ENCODE measurements at places on chromosomes 6 and 20.

DNA sequence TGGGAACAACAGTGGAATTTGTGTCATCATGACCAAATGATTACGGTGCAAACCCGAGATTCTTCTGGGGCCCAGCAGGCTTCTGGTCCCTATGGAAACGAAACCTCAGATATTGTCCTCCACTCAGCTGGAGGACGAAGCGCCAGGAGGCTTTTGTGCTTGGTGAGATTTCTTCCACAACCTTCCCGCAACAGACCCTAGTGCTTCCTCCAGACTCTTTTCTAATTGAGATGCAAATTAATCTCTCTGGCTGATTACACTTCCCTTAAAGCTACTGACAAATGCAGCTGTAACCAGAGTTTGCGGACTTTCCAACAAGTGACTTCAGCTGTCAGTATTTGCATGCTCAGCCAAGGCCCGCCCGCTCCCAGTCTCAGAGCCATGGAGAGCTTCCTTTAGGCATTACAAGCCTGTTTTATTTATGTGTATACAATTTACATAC, 96.0 kb downstream of the INSM1 start:
- no peak for DNase-seq

DNA sequence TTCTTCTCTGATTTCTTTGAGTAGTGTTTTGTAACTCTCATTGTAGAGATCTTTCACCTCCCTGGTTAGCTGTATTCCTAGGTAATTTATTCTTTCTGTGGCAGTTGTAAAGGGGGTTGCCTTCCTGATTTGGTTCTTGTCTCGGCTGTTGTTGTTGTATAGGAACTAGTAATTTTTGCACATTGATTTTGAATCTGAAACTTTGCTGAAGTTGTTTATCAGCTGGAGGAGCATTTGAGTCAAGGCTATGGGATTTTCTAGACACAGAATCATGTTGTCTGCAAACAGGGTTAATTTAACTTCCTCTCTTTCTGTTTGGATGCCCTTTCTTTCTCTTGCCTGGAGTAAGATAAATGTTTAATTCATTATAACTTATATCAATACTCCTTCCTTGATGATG, 86.4 kb downstream of the OLIG3 start:
- DNase-seq: no peak

- no peak for DNase-seq
Observed at GRCh38 chr6:68639826-68640490, 4.9 kb downstream of the ADGRB3 start.

DNA sequence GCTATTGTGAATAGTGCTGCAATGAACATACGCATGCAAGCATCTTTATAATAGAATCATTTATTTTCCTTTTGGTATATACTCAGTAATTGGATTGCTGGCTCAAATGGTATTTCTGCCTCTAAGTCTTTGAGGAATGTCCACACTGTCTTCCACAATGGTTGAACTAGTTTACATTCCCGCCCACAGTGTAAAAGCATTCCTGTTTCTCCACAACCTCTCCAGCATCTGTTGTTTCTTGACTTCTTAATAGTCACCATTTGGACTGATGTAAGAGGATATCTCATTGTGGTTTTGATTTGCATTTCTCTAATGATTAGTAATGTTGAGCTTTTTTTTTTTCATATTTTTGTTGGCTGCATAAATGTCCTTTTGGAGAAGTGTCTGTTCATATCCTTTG, 208.7 kb downstream of the PHF3 start:
- no peak for DNase-seq

- DNase-seq: no peak
Observed at GRCh38 chr20:45449528-45449927, 20.0 kb upstream of the WFDC2 start.

DNA sequence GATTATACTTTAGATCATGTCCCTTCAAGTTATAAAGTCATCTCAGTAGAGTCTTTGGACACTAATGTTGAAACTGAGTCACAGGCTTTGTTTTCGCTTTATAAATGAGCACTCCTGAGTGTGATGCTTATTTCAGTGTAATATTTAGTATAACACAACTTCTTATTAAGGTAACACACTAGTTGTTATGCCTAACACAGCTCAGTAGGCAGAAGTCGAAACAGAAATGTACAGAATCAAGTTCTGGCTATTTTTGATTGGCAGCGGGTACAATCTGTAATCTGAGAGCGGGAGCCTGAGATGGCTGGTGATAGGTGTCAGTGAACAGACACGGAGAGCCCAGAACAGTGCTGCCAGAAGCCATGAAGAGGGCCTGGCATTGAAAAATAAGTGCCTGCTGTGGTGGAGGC, 11.4 kb downstream of the HECA start:
- no peak for DNase-seq

DNA sequence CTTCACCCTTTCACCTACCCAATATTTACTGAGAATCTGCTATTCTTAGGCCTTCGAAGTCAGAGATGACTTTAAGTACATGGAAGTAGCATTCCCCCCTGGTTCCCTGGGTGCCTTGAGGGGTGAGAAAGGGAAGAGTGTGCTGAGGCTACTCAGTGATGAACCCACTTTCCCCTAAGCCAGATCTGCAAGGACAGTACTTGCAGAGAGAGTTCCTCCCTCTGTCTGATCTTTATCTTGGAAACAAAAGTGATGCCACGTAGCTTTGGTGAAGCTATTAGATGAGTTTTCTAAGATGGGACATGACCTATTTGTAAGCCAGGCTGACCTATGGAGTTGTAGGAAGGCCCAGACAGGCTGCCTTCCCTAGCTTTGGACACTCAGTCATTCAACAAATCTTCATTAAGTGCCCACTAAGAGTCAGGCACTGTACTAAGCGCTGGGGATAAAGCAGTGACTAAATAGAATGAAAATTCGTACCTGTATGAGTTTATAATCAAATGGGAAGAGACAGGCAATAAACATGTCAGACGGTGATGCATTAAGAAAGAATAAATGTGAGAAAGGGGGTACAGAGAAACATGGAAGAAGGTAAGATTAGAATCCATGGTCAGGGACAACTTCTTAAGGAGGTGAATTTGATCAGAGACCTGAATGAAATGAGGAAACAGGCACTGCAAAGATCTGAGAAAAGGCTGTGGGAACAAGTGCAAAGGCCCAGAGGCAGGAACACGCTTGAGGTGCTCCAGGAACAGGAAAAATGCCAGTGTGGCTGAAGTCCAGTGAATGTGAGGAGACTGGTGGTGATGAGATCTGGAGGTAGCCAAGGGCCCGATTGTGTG, 42.2 kb downstream of the BCL2L1 start:
- no peak for DNase-seq

- DNase-seq: no peak
Observed at GRCh38 chr6:108145639-108146038, 20.2 kb upstream of the NR2E1 start.

- no peak for DNase-seq
Observed at GRCh38 chr6:84515067-84515466, 249.3 kb downstream of the TBX18 start.

GRCh38 chr6:21173031-21173430, 420.5 kb upstream of the SOX4 start:
- DNase-seq: no peak

- DNase-seq: no peak
Observed at GRCh38 chr20:48745330-48745729, 82.5 kb downstream of the PREX1 start.

DNA sequence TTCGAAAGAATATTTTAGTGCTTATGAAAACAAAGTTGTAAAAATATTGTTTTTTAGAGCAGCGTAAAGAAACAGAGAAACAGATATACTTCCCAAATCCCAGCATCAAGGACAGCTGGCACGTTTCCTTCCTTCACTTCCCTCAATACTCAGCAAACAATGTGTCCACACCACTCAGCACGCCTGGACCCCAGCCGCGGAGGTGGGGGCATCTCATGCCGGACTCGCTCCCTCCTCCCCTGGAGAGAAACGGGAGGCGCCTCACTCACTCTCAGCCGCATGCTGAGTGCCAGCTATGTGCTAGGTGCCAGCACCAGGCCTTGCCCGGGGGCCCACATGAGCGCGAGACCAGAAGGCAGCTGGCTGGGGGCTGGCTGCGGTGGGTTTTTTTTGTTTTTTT, 34.7 kb downstream of the SLC2A4RG start:
- DNase-seq: no peak

GRCh38 chr20:34546751-34547181, 11.8 kb upstream of the MAP1LC3A start:
- DNase-seq: no peak

DNA sequence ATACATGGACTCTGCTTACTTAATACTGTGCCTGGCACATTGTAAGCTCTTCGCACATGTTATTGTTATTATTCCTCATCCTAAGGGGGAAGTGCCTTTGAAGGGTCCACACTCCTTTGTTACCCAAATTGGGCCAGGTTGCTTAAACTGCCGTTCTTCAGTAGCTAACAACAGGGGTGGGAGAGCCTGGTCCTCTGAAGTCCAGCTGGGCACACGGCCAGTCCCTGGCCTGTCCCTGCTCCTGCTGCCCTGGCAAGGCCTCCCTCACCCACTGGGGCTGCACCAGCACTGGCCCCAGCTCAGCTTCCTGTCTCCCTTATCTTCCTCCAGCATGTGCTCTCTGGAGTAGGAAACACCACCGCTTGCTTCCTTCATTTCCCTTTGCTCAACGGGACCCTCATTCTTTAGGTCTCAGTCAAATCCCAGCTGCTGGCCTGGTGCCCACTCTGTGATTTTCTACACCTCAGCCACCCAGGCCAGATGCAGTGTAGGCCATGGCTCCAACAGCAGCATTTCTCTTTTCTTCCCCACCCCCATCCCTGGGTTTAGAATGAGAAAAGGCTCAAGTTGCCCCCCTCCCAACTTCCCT, 5.5 kb upstream of the PROCR start:
- DNase-seq: no peak

DNA sequence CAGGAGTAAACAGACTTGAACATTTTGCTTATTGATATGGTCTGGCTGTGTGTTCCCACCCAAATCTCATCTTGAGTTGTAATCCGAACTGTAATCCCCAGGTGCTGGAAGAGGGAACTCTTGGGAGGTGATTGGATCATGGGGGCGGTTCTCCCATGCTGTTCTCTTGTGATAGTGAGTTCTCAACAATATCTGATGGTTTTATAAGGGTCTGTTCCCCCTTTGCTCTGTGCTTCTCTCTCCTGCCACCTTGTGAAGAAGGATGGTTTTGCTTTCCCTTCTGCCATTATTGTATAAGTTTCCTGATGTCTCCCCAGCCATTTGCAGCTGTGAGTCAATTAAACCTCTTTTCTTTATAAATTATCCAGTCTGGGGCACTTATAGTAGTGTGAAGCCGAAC, 40.0 kb downstream of the MYLIP start:
- DNase-seq: no peak

All from stimulated activated CD4-positive, alpha-beta T cell treated with anti-CD3 and anti-CD28 coated beads, Interleukin-2, amount 100 ng/mL, for 4 hours (primary cell).